ENCODE measurements at places on chromosomes 4 and X. TPM values are rescaled to one million over a fixed set of nuclear protein-coding genes. Genes with fewer than 3 reads are reported as not detected.

DNA sequence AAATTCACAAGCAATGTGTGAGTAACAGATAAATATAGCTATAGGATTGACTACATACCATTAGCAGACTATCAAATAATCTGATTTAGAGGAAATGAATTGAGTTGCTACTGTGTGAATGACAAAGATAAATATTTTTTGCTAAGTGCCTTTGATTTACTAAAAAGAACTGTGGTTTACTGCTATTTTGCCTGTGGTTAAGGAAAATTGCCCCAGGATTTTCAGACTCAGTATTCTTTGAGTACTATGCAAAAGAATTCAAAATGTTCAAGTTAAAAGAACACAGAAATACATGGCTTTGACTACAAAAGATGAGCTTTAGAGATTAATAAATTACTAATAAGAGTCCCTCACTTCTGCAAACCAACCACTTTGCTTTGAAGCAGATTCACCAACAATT is 853.8 kb downstream of the ADGRL3 start:
- DNase-seq, result no peak

DNA sequence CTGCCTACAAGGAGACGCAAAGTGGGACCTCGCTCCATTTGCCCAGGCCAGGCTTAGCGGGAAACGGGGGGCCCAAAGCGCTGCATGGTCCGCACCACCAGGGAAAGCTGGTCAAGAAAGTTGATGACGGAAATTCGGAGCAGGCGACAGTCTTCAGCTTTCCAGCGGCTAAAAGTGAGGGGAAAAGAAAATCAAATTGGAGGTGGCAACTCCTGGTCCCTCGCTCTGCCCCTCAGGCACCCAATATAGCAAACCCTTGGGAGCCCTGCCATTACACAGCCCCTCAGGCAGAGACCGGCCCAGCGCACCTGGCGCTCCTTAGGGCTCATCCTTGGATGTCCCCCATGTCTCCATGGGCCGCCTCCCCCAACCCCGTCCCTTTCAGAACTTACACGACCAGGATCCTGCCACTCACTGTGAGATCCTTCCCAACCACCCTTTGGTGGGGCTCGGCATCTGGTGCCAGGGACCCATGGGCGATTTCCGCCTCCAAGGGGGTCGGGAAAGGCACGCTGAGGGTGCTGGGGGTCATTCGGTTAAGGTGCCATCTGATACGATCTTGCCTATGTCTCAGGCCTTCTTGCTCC is 1.1 kb downstream of the LAGE3 start:
- no peak for DNase-seq

DNA sequence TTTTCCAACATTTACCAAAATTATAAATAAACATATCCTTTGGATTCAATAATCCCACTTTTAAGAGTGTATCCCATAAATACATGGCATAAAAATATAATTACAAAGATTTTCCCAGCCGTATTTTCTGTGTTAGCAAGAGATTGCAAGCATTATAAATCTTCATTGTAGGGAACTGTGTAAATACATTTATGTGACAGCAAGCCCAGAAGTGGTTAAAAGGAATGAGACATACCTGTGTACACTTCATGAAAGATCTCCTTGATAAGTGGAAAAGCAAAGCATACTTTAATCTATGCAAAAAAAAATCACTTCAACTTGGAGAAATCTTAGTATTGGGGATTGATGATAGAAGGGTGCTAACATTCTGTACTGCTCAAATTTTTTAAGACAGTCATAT is 173.1 kb downstream of the GASK1B start:
- no peak for DNase-seq

GRCh38 chrX:76147106-76147505 is 25.8 kb upstream of the PBDC1 start:
- DNase-seq, result peak; percentile 31

The PNCK gene
- total RNA-seq, result 0.67 TPM

The CTAG1A gene
- total RNA-seq, result not detected

All from lung (tissue), 17 donors.